A673 (cell line): ENCODE measurements at places on chromosomes 6 and 20. TPM values are rescaled to one million over a fixed set of nuclear protein-coding genes. Genes with fewer than 3 reads are reported as not detected.

The VIP gene
- total RNA-seq, result not detected in 2 replicates

The ADGB gene
- total RNA-seq, result not detected in 2 replicates

The RCAN2 gene
- 0.13 TPM in 1 of 2 replicates, not detected in the other for total RNA-seq

The ZNF334 gene
- total RNA-seq, result 4.4 and 4.5 TPM in 2 replicates

GRCh38 chr20:25750765-25751696, 54.4 kb upstream of the ZNF337 start:
- peak; percentile 65 for DNase-seq

DNA sequence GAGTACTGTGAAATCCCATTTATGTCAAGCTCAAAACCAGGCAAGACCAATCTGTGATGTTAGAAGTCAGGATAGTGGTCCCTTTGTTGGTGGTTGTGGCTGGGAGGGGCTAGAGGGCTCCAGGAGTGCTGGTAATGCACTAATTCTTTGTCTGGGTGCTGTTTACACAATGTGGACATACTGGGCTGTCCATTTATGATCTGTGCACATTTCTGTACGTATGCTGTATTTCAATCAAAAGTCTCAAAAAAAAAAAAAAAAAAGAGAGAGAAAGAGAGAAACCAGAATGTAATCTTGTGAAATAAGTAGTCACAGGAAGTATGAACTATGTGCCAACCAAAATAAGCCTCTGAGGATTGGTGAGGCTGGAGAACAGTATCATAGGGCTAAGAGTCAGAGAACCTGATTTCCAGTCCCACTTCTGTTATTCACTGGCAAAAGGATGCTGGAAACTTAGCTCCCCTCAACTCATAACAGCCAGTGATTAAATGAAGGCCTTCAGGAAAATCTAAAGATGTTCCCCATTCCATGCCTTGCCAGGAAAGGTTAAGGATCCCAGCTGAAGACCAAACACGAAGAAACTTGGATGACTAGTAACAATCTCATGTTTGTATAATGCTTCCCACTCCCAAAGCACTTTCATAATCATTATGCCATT, 19.6 kb upstream of the TRAM2 start:
- no peak for DNase-seq

- DNase-seq, result no peak
Observed at GRCh38 chr6:118546164-118546879, 1.8 kb upstream of the PLN start.

DNA sequence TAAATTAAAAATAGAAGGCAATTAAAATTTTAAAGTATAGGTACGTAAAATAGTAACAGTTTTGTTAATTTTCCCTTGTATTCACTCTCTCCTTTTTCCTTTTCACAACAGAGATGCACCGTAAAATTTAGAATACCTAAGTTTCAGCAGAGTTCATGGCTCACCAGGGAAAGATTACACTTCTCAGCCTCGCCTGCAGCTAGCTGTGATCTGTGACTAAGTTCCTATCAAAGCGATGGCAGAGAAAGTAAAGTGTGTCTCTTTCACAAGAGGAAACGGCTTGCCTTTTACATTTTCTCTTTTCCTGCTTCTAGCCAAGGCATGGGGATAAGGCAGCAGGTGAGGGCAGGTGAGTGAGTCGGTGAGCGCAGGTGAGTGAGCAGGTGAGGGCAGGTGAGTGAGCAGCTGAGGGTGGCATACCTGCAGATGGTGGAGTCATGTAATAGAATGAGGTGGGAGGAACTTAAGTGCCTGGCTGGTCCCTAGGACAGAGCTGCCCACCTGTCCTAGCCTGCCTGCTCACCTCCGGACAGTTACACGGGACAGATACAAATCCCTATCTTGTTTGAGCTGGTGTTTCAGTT, 30.9 kb downstream of the ZFP64 start:
- DNase-seq, result no peak

DNA sequence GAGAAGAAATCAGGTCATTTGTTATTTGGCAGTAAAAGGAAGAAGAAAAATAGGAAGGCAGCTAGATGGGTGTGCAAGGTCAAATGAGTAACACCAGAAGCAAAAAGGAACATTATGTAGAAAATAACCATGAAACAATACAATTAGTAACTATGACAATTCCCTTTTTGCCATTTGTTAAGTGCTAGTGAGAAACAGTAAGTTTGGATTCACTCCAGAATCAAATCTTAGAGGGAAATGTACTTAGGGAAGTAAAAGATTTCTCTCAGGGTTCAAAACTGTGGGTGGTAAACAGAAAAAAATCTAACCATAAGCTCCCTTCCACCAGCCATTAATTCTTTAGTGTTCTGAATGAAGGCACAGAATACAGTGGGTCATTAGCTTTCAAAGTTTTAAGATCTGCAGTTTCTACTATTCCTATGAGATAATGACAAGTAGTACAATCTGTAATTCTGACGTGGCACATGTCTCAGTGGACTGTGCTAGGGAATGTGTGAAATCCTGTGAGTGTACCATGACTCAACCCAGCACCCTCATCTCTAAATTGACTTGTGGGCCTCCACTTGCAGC, 17.1 kb downstream of the REPS1 start:
- peak; percentile 79 for DNase-seq
